Activated naive CD4-positive, alpha-beta T cell (primary cell): ENCODE measurements at places on chromosomes 16 and 17.

GRCh38 chr17:66755101-66755943, 79.6 kb upstream of the CACNG5 start:
- no peak for DNase-seq

DNA sequence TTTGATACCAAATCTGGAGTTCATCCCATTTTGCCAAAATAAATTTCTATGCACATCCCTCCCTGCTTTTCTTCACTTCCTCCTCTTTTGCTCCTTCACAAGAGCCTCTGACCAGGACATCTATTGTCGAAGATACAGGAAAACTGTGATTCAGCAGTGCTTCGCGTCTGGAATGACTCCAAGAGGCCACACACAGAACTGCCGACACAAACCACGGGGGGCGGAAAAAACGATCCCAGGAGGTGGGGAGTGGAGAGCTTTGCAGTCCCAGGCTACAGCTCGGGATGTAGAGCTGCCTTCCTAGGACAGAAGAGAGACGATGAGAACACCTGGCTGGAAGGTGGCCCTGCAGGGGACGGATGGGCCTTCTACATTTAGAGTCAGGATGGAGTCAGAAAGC, 102.8 kb downstream of the XYLT1 start:
- DNase-seq: no peak

DNA sequence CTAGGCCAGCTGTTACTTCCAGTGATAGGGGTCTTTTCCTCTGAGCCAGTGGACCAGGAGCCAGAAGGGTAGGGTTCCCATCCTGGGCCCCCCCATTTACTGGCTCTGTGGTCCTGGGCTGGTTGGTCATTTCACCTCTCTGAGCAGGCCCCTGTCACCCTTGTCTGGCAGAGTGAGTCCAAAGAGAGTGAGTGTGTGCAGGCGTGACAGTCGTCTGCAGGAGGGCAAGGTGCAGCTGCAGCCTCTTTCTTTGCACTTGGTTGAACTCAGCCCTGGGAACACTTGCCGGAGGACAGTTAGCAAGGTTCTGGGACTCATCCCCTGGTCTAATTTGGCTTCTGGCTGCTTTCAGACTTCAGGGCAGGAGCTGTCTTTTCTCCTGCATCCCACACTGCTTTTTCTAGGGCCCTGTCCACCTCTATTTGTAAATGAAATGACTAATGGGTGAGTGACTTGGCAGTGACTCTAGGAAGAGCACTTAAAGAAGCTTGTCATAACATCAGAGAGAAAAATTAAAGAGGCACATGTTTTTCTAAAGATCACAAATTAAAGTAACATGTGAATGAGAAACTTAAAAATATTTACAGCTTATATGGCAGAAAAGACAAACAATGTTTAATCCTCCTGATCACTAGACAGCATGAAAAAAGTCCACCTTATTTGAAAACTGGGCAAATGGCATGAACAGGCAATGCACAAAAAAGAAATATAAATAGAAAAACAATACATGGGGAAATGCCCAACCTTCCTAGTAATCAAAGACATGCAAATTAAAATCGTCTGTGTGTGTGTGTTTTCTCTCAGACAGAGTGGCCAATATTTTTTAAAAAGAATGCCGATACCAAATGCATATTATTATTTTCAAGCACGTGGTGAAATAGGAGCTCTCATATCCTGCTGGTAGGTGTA, 137.5 kb downstream of the NTN1 start:
- no peak for DNase-seq

DNA sequence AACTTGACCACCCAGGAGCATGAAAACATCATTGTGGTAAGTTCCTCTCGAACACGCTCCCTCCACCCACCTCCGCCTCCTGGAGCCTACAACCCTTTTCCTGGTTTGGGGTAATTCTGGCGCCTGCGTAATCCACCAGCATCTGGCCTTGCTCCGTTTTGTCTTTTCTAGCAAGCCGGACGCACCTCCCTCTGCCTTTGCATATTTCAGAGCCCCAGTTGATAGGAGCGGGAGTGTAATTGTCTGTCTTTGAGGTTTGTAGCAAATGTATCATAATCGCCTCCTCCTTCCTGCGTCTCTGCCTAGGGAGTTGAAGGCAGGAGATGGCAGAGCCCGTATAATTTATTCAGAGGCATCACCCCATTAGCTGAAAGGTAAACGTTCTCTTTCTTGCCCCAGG, 121.3 kb upstream of the PLCG2 start:
- no peak for DNase-seq

GRCh38 chr16:50390914-50391716, 22.3 kb upstream of the BRD7 start:
- no peak for DNase-seq

DNA sequence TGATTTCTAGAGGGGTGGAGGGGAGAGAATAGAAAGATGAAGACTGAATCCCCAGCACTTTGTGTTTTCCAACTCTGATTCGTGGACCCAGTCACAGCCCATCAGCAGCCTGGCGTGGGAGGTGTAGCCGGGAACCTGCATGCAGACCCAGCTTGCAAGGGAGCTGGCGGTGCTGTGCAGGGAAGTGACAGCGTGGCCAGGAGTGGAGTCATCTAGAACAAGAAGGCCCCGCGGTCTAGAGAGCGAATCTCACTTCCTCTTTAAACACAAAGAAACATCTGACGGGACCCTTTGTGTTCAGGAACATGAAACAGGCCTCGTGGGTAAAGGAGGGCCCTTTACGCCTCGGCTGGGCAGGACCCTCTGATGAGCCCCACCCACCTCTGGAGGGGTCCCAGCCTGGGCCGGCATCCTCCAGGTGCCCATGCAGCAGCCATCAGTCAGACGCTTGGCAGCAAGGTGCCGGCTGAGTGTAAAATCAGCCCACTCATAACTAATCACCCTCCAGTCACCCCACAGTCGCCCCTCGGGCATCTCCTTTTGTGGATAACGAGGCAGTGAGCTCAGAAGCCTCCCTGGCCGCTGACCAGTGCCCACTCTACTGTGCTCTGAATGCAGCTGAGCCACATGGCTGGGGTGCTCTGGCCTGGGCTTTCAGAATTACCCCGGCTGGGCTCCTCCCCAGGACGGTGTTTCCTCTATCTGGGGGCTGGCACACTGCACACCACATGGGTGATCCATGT, 4.4 kb downstream of the SNAI3 start:
- DNase-seq: peak; percentile 36

DNA sequence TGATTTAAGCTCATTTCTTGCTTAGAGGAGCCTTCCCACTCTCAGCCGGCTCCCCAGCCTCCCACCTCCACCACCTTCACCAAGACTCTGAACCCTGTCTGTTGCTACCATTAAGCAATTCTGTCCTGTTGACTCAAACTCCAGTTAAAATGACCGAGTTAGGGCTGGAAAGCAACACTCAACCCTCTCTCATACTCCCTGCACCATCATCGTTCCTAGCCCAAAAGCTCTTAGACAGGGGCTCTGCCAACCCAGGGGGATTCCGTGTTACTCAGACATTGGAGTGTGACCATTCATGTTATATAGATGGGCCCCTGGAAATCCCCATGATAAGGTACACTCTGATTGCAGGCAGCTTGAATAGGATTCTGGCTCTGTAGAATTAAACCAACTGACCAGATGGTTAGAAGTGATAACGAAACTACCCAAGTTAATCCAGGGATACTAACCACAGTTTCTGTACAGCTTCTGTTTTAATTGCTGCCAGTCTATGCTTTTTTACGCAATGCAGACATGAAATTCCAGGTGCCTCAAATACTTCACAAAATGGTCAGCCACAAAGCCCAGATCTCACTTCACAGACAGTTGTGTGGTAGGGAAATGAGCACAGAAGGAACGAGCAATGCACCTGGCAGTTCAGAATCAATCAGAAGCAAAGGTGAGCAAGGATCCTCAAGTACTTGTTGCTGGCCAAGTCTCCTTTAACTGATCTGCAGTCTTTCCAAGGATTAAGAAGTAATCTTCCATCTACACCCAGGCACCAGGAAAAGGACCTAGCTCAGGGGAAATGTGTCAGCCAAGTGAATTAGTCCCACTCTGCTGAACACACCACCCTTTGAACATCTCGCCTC, 2.1 kb downstream of the SSTR2 start:
- no peak for DNase-seq

GRCh38 chr16:84953190-84953746, 58.1 kb downstream of the ZDHHC7 start:
- DNase-seq: no peak

GRCh38 chr17:43840814-43841213, 6.2 kb upstream of the CD300LG start:
- no peak for DNase-seq

DNA sequence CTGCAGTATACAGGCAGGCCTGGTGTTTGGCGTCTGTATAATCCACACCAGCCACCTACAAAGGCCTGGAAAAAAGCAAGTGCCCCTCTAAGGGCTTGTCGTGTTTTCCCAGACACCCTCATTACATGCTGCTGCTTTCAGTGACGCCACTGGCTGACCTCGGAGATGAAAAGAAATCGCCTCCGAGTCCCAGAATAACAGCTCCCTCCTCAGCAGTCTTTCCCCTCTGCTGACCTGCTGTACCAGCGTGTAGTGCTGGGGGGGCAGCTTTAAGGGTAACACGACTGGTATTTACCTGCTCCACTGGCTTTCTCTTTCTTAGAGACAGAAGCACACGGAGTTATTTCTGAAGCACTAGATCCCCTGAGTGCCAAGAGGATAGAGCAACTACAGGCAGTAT, 296.8 kb downstream of the GRIN2A start:
- no peak for DNase-seq

GRCh38 chr17:64940055-64940454, 20.8 kb upstream of the LRRC37A3 start:
- no peak for DNase-seq

- no peak for DNase-seq
Measured at GRCh38 chr16:80507538-80507937, 33.3 kb upstream of the DYNLRB2 start.

GRCh38 chr16:21656795-21657768, 4.7 kb upstream of the IGSF6 start:
- no peak for DNase-seq

DNA sequence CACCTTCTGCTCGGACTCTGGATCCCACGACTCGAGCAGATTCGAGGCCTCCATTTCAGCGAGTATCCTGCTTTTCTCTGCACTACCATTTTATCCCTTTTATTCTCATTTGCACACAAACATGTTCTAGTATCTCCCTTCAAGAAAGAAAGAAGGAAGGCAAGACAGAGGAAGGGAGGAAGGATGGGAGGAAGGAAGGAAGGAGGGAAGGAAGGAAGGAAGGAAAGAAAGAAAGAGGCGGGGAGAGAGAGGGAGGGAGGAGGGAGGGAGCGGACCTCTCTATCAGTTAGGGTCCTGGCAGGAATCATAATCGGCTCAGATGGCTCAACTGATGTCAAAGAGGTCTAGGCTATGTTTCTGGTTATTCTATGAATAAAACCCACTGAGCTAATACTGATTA, 10.3 kb upstream of the KSR1 start:
- no peak for DNase-seq

GRCh38 chr16:23279721-23280153, 22.4 kb upstream of the SCNN1B start:
- DNase-seq: no peak

- DNase-seq: peak; percentile 18
Measured at GRCh38 chr17:79993390-79994227, 42.1 kb downstream of the TBC1D16 start.

- DNase-seq: no peak
Measured at GRCh38 chr17:15380446-15380845, 39.0 kb upstream of the TEKT3 start.

DNA sequence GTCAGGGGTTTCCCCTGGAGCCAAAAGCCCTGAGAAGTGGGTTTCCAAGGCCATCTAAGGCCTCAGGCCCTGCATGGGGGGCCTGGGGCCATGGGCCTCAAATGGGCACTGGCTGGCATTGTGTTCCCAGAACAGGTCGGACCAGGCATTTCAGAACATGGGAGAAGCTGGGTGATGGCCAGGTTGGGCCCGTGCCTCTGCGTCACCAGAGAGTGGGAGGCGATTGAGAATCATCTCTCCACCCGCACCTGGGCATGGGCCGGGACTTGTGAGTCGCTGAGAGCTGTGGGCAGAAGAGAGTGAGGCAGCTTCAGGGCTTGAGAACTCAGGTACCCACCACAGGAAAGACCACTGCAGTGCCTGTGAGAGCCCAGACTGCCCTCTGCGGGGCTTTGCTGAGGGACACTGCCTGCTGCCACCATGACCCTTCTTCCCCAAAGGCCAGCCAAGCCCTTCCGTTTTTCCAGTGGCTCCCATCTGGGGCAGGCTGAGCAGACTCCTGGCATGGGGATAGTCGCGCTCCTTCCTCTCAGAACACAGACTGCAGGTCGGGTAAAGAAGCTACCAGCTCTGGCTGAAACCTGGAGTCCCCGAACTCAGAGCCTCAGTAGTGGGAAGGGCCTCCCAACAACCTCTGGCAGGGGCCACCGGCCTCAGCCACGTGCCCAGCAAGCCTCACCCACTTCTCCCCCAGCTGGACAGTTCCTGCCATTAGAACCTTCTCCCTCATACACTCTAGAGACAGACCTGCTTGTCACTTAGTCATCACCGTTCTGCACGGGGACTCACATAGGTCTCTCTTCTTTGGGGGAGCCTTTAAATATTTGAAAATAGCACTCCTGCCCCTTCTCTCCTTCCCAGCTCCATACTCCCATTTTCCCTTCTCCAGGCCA, 1.6 kb downstream of the RAB11FIP4 start:
- no peak for DNase-seq

GRCh38 chr16:13013043-13013442, 111.6 kb downstream of the SHISA9 start:
- DNase-seq: no peak

DNA sequence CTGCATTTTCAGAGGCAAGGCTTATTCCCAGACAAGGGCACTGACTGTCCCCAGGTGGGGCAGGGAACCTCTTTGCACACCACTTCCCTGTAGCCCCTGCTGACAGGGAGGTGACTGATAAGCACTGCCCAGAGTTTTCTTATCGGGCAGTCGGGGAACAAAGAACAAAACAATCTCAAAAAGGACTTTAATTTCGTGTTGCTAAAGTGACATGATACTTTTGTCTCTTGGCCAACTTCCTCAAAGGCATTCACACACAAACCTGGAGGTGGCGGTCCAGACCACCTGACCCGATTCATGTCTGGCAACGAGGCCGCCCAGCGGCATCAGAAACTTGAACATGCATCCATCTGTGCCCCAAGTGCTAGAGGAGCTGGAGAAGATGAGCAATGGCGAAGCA, 28.9 kb downstream of the ZDHHC7 start:
- DNase-seq: no peak

GRCh38 chr17:56173958-56174835, 20.9 kb downstream of the ANKFN1 start:
- DNase-seq: no peak

DNA sequence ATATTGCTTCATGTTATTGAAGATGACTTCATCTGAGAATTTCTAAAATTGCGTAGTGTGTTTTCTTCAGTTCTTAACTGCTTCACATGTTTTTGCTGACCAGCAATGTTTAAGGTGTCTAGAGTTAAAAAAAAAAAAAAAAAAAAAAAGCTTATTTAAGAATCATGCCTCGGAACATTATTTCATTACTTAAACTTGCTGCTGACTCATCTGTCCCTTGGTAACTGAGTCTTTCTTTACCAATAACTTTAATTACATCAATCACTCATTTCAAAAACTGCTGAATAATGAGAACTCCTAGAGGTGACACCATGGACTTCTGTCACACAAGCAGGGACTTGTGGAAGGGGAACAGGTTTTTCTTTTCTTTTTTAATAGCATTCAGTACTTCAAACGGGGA, 16.2 kb downstream of the IRX5 start:
- DNase-seq: no peak
